ENCODE measurements at places on chromosomes 1 and 21. TPM values are rescaled to one million over a fixed set of nuclear protein-coding genes. Genes with fewer than 3 reads are reported as not detected.

The LCE1A gene
- total RNA-seq, result not detected

The CBS gene
- total RNA-seq, result 15.5 TPM

The IL19 gene
- not detected for total RNA-seq

The SLC1A7 gene
- not detected for total RNA-seq

The SEC16B gene
- not detected for total RNA-seq

The GBP4 gene
- total RNA-seq, result 24.4 TPM

The FMO5 gene
- 0.38 TPM for total RNA-seq

The NPHS2 gene
- not detected for total RNA-seq

The KCNA2 gene
- total RNA-seq, result 0.13 TPM

The RSPH1 gene
- total RNA-seq, result not detected

The VAV3 gene
- 5.2 TPM for total RNA-seq

The SLC44A5 gene
- total RNA-seq, result 0.15 TPM

The CD53 gene
- 201 TPM for total RNA-seq

The DCLRE1B gene
- 33.2 TPM for total RNA-seq

The PKN2 gene
- total RNA-seq, result 15.3 TPM

The AXDND1 gene
- total RNA-seq, result 0.21 TPM

The RBM34 gene
- total RNA-seq, result 121 TPM

The BARHL2 gene
- not detected for total RNA-seq

The TMEM52 gene
- total RNA-seq, result 0.80 TPM

The SPRR2E gene
- total RNA-seq, result not detected

The MYBPHL gene
- not detected for total RNA-seq

The GJA8 gene
- total RNA-seq, result not detected

The SYT6 gene
- total RNA-seq, result not detected

The GPR89B gene
- total RNA-seq, result 19.5 TPM

The ANGPTL3 gene
- total RNA-seq, result not detected

The CADM3 gene
- total RNA-seq, result not detected

The FAM177B gene
- total RNA-seq, result not detected

The TPTE gene
- not detected for total RNA-seq

The GJA4 gene
- total RNA-seq, result not detected

The CLDN8 gene
- total RNA-seq, result not detected

The LGR6 gene
- total RNA-seq, result 0.11 TPM

The SLC45A1 gene
- 0.50 TPM for total RNA-seq

The EPHA10 gene
- total RNA-seq, result not detected

The ACKR1 gene
- not detected for total RNA-seq

The ACBD3 gene
- 20.2 TPM for total RNA-seq

The FCAMR gene
- total RNA-seq, result not detected

The RHBG gene
- not detected for total RNA-seq

Data from activated CD8-positive, alpha-beta memory T cell treated with anti-CD3 and anti-CD28 coated beads for 36 hours (primary cell).